ENCODE measurements at places on chromosomes 6 and 20.

DNA sequence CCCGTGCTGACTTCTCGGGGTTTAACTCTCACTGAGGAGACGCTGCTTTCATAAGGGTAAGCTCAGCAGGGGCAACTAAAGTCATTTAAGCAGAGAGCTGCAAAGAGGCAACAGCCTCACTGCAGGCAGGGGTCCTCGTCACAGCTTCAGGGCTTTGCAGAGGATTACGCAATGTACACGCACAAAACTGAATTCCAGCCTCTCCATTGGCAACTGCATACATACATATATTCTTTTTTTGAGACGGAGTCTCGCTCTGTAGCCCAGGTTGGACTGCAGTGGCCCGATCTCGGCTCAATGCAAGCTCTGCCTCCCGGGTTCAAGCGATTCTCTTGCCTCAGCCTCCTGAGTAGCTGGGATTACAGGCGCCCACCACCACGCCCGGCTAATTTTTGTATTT lies 2.4 kb downstream of the GMEB2 start:
- DNase-seq: no peak

GRCh38 chr6:160926281-160927276 lies 65.0 kb upstream of the MAP3K4 start:
- no peak for DNase-seq

DNA sequence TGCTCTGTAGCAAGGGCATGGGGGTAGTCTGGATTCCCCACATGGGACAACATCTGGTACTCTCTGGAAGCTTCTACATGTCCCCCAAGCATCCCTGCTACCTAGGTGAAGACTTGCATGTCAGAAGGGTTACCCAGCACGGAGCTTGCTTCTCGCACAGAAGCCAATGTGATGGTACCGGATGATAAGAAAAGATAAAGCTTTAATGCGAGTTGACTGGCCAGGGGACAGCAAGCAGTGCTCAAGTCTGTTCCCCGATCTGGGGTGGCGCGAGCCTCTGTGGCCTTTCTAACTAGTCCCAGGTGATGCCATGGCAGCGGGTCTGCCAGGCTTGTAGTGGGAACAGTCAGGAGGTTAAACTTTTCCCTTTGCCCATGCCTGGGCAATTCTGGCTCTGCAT lies 70.0 kb upstream of the TIAM2 start:
- no peak for DNase-seq

- DNase-seq: no peak
These were observed 51.3 kb downstream of the MDN1 start for GRCh38 chr6:89768324-89768723.

GRCh38 chr20:44032583-44033331 lies 118.1 kb downstream of the TOX2 start:
- DNase-seq: no peak

GRCh38 chr6:42185597-42185996 lies 9.2 kb downstream of the GUCA1B start:
- no peak for DNase-seq

- no peak for DNase-seq
These were observed 43.9 kb downstream of the PLCB1 start for GRCh38 chr20:8175741-8176675.

GRCh38 chr6:20217324-20217855 lies 5.1 kb upstream of the MBOAT1 start:
- no peak for DNase-seq

- no peak for DNase-seq
These were observed 8.9 kb downstream of the RWDD1 start for GRCh38 chr6:116580198-116580597.

- DNase-seq: no peak
These were observed 16.3 kb downstream of the NTSR1 start for GRCh38 chr20:62724692-62725595.

DNA sequence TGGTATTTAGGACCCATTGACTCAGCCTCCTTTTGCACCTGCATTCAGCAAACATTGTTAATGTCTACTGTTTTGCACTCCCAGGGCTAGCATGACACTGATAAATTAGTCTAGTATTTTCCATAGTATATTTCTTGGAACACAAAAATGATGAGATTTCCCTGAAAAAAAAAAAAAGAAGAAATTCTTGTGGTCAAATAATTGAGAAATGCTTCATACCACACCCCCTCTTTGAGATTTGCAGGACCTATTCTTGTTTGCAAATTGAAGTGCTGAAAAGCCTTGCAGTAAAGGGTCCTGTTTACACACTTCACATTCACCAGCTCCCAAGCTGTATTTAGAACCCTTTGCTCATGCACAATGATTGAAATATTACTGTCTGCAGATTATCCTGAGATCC lies 36.3 kb upstream of the CLIC5 start:
- DNase-seq: no peak

DNA sequence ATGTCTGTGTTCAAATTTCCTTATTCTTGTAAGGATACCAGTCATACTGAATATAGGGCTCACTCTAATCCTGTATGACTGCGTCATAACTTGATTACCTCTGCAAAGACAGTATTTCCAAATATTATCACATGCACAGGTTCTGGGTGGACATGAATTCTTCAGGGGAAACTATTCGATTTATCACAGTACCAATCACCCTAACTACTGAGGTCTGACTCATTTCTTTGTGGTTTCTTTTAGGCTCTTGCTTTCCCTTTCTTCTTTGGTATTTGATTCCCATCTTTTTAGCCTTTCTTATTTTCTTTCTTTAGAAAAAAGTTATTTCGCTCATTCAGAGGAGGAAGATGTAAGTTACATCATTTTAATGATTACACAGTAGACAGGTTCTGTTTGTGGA lies 40.3 kb upstream of the TBX18 start:
- no peak for DNase-seq

- DNase-seq: no peak
These were observed 387.3 kb upstream of the ADGRB3 start for GRCh38 chr6:68247782-68248181.

- no peak for DNase-seq
These were observed 26.7 kb downstream of the TRERF1 start for GRCh38 chr6:42424906-42425474.

GRCh38 chr6:33836806-33837469 lies 33.1 kb upstream of the MLN start:
- DNase-seq: no peak

- no peak for DNase-seq
These were observed 391.6 kb downstream of the PLCB1 start for GRCh38 chr20:8523684-8524083.

DNA sequence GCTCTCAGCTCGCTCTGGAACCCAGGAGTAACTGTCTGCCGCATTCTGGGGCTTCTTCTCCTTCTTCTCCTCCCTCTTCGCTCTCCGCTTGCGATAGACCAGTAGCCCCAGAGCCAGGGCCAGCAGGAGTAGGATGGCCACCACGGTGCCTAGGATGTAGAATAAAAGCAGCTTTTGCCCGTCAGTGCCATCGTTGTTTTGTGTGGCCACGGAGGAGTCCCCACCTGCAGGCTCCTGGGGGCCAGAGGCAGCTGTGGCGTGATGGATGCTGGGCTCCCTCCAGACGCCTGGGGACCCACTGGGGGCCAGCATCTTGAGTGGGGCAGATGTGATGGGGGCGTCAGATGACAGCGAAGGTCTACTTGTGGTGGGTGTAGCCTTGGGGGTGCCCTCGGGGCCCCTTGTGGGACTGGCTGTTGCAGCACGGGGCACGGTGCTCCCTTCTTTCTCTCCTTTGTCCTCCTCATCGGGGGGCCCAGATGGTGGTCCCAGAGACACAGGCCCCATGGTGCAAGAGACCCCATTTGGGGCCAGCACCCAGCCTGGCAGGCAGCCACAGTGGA lies 1.8 kb downstream of the CD93 start:
- no peak for DNase-seq

GRCh38 chr6:112946051-112946450 lies 598.9 kb downstream of the RFPL4B start:
- DNase-seq: no peak

GRCh38 chr6:39366931-39367618 lies 44.6 kb upstream of the KCNK16 start:
- no peak for DNase-seq

- DNase-seq: no peak
These were observed 62.8 kb upstream of the TFB1M start for GRCh38 chr6:155377061-155377460.

All from activated CD4-positive, alpha-beta T cell treated with anti-CD3 and anti-CD28 coated beads for 24 hours (primary cell).